ENCODE measurements at places on chromosomes 7 and 10.

DNA sequence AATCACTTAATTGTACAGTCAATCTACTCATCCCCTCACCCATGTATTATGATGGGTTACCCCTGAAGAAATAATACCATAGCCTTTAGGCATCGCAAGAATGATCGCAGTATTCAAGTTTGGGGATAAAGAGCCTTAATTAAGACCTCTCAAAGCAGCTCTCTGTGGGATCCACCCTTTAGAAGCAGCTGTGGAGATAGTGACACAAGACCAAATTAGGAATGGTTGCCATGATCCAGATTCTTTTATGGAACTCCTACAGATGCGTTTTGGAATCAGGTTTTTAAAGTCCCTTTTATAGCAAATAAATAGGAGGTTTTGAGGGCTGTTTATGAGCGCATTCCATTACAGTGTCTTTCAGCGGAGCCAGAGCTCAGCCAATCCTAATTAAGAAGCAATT is 12.2 kb downstream of the TES start:
- DNase-seq: no peak

DNA sequence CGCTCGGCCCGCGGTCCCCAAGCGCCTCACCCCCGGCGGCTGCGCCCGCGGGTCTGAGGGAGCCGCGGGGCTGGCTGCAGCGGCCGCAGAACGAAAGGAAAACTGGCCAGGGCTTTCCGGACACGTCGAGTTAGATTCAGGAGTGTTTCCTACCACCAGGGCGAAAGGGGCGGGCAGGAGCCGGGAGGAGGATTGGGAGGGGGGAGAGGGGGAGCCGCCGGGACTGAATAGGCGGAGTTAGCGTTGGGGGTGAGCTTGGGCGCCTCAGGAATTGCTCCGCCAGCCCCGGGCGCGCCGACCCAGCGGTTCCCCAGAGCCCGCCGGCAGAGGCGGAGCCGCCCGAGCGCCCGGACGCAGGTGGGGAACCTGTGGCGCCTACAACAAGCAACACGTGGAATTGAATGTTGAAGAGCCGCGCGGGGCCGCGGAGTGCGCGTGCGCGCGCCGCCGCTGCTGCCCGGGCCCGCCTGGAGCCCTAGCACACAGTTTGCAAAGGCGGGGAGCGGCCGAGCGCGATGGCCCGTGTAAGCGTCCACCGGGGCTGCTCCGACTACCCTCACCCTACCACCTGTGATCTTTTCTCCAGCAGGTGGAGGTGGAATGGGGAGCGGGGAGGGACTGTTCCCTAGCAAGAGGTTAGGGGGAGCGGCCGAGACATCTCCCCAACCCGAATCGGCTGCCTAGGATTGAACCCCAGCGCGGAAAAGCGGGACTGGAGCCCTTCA is at the start of gene CADPS2:
Gene CADPS2, minus strand, starts transcription at position 104 of the 725 bp plus-strand sequence. CDS start 123 bp downstream, outside the sequence.
- DNase-seq: no peak

GRCh38 chr7:111931016-111931517 is 275.1 kb downstream of the DOCK4 start:
- no peak for DNase-seq

- no peak for DNase-seq
These were observed 254.7 kb downstream of the KLF6 start for GRCh38 chr10:3530346-3530745.

DNA sequence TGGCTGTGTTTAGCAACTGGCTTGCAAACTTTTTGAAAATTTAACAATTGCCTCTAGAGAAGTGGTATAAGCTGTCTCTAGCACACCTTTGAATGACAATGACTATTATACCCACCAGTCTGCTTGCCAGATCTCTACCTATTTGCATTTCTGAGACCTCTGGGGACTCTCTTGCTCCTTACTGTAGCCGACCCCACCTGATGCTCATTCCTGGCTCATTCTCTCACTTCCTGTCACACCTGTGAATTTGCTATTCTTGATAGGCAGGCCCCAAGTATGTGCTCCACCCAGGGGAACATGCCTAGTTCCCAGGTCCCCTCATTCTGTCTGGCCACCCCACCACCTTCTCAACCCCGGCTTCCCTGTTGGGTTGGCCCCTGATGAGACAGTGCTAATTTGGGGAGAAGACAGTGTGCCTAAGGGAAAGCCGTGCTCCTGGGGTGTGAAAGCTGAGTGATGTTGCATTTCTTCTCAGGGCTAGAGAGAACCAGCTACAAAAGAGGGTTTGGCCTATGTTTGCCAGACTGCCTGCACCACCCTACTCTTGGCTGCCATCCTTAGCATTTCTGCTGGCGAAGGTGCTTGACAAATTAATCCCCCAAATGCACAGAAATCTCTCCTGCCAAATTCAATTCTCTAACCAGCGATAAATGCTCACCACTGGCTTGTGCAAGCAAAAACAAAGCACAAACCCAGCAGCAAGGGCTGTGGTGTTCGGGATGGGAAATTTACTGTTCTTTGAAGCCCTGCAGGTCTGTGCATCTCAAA is 138.2 kb downstream of the RPS24 start:
- DNase-seq: no peak

DNA sequence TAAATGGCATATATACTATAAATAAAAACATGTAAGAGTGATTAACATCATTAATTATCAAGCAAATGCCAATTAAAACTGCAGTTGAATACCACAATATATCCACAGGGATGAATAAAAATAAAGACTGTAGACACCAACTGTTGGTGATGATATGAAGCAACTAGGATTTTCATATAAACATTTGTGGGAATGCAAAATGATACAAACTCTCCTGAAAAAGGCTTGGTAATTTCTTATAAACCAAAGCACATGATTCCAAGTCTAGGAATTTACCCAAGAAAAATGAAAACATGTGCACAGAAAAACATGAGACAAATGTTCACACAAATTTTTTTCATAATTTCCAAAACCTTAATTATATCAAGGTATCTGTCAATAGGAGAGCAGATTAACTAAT is 448.1 kb downstream of the ETV1 start:
- DNase-seq: no peak

DNA sequence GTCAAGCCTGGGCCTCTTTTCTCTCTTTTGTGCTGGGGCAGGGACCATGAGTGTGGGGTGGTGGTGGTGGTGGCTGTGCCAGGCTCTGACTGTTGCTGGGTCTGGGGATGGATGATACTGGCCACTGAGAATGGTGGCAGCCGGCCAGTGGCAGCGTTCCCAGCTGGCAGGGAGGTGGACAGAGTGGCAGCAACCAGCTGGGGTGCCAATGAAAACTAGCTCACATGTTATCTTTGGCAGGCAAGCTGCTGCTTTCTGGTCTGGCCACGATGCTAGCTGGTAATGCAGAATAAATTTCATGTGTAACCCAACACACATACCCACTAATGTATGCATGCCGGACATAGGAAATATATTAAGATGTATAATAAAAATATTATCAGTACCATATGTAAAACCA is 95.0 kb upstream of the SLC26A5 start:
- no peak for DNase-seq

GRCh38 chr10:121683816-121684215 is 85.6 kb upstream of the FGFR2 start:
- no peak for DNase-seq

DNA sequence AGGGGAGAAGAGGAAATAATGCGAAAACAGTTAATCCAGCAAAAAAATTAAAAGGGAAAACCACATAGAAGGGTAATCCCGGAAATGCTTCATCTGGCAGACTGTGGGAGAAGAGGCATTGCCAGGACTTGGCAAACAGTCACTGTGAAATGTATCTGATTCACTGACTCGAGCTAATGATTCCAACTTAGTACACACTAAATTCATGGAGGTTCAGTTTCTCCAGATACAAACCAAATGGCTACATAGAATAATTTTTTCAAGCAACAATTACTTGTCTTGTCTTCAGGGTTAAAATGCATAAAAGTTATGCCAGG is 36.4 kb downstream of the GDI2 start:
- DNase-seq: peak; percentile 19

DNA sequence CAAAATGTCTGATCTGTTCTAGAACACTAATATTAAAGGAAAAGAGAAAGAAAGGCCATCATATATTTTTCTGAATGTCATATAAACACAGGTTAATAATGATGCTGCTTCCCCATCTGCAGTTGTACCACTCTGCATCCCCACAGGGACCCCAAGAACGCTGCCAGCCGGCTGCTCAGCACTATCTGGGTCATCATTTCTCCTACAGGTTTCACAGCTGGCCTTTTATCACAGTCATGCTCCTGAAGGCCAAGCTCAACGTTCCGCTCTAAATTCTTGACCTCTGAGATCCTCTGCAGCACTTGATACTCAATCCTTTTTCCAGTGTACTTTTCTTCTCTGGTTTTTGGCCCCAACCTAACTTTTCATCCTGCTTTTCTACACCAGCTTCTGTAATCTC is 4.8 kb downstream of the IDI1 start:
- DNase-seq: no peak

- no peak for DNase-seq
These were observed 80.0 kb downstream of the ZNF277 start for GRCh38 chr7:112286250-112287086.

- no peak for DNase-seq
These were observed 584.6 kb upstream of the POM121L12 start for GRCh38 chr7:52450816-52451215.

DNA sequence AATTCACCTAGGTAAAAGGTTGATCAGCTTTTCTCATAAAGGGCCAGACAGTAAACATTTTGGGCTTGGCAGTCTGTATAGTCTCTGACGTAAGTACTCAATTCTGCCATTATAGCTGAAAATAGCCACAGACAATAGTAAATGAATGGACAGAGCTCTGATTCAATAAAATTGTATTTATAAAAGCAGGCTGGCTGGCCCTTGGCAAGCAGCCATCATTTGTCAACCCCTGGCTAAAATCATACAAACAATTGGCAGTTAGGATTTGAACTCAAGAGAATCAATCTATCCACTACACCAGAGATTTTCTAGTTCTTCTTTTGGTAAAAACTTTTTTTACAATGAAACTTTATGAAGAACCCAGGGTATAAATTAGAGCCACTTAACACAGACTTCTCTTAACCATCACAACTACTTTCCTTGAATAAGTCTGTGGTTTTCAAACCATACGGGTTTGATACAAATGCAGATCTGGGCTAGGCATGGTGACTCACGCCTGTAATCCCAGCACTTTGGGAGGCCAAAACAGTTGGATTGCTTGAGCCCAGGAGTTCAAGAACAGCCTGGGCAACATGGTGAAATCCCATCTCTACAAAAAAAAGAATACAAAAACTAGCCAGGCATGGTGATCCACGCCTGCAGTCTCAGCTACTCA is 124.5 kb downstream of the SLC16A9 start:
- no peak for DNase-seq

DNA sequence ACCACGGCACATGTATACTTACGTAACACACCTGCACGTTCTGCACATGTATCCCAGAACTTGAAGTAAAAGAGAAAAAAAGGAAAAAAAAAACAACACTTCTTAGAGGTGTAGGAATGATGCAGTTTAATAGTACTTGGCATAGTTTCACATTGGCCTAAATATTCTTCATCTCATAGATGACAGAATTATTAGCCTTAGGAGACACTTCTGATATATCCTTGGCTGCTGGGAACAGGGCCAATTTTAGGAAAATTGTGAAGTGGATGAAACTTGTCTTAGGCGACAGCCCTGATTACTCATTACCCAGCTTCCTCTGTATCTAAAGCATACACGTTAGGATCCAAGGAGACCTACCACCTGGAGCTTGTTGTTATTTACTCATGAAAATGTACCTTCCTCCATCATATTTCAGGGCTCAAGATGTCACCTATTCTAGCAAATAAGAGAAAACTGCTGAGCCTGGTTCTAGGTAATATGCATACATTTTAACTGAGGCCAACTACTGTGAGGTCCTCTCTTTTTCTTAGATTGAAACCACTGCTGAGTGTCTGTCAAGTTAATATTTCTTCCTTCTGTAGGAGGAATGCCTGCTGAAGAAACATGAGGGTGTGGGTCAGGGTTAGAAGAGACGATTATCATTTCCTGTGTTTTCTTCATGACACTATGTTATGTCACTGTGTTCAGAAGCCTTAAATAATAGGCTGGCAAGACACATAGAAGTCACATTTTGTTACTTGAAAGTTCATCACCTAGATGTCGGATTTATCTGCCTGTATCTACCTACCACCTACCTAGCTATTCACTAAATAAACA is 44.3 kb downstream of the CPED1 start:
- DNase-seq: no peak

DNA sequence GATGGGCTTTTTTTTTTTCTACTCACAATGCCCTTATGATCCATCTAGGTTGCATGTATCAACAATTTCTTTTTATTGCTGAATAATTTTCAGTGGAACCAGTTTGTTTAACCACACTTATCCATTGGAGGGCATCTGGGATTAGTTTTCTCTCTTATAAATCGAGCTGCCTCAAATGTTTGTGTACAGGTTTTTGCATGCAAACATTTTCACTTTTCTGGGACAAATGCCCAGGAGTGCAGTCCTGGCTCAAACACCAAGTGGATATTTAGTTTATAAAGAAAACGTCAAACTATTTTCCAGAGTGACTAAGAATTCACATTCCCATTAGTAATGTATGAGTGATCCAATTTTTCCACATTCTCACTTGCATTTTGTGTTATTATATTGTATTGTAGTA is 313.4 kb downstream of the CXCL12 start:
- peak; percentile 89 for DNase-seq

DNA sequence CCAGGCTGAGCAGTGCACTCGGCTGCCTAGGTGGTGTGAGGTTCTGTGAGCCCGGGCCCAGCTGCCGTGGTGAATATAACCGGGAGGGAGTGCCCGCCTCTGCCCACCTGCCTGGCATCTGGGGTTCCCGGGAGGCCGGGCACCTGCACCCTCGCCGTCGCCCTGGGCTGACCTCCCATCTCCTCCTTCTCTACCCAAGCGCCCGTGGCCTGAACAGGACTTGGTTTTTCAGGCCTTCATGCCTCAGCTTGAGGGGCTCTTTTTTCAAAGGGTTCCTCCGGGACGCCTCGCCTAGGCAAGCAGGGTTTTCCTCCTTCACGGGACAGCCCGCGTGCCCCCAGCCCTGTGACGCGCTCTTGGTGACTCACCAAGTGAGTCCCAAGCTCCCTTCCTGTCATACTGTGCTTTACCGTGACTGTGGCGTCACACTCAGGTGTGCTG is 9.9 kb downstream of the INPP5A start:
- no peak for DNase-seq

DNA sequence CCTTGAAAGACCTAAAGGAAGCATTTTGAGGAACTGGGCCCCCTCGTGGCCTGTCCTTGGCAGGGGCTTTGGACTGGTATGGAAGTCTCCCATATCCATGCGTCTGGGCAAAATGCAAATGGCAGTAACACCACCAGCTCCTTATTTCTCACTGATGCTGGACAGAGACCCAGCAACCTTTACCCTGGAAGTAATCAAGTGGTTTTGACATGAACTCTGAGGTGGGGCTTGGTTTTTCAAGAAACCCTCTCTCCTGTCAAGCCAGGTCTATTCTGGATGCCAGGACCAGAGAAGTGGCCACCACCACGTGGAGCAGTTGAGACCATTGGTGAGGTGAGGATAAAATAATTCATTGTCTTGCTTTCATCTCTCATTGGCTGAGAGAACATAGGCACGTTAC is 84.4 kb downstream of the OTUD1 start:
- no peak for DNase-seq

DNA sequence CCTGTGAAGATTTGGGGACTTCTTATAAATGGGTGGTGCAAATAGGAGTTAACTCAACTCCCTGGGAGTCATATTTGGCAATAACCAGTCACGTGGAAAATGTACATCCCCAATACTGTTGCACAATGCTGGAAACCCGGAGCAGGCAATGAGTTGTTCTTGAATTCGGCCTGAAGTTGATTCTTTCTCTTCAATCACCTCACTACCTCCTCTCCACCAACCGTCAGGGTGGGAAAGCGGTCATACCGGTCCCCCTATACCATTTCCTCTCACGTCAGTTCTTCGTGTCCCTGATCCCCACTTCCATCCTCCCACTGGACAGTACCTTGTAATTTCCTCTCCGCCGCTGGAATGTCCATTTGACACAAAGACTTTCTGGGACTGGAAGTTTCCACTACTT is 2.8 kb downstream of the GIMAP5 start:
- no peak for DNase-seq
